ENCODE measurements at places on chromosomes 2 and 18.
A peak's percentile ranks its signal among the peaks of the same experiment; 100 is the strongest.

- no peak for DNase-seq
Measured at GRCh38 chr18:7482342-7482741, 84.8 kb upstream of the PTPRM start.

GRCh38 chr2:148829618-148830017, 45.4 kb upstream of the KIF5C start:
- DNase-seq, result no peak

DNA sequence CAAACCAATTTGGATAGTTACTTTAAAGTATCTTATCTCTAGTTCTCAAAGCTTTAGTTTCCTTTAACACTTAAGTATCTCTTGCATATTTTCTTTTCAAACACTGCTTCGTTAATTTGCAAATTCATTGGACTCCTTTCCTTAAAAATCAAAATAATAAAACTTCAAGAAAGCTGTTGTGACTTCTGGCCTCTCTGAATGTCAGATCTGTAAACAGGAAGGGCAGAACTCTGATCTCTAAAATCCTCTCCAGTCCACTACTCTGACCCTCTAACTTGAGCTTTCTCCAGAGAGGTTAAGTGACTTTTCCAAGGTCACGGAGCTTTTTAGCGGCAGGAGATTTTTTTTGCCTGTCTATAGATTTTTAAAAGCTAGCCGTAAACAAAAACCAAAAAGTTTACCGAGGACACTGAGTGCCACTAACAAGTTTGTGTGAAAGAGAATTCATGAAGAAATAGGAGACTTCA, 155.5 kb downstream of the TGIF1 start:
- DNase-seq, result no peak

DNA sequence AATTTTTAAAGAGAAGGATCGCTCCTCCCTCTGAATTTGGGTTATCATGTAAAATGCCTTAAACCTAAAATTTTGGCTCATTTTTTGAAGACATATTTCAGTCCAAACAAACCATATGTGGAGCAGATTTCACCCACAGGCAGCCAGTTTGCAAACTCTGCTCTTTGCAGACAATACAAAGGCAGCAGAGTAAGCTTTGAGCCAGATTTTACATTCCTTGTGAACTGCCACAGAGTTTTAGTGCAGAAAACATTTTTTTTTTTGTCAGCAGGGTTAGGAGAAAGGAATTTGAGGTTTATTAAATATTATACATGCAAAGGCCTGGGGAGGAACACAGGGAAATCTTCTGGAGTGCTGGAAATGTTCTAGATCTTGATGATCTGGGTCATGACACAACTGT, 171.9 kb upstream of the FN1 start:
- peak; percentile 37 for DNase-seq

- DNase-seq, result no peak
Measured at GRCh38 chr2:54603357-54603756, 120.1 kb upstream of the EML6 start.

DNA sequence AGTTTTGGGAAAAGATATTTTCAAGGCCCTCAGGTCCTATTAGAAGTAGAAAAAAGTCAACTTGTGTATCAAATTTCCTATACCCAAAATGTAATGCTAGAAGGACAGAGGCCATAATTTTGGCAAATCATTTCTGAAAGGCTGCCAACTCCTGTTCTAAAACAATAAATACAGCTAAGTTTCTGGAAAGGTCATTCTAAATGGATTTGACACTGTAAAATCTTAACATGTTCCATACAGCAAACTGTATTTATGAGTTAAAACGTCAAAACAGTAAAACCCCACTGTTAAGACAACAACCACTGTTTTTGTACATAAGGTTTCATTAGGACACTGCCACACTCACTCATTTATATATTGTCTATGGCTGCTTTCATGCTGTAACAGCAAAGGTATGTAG, 9.7 kb downstream of the FAM98A start:
- peak; percentile 52 for DNase-seq

DNA sequence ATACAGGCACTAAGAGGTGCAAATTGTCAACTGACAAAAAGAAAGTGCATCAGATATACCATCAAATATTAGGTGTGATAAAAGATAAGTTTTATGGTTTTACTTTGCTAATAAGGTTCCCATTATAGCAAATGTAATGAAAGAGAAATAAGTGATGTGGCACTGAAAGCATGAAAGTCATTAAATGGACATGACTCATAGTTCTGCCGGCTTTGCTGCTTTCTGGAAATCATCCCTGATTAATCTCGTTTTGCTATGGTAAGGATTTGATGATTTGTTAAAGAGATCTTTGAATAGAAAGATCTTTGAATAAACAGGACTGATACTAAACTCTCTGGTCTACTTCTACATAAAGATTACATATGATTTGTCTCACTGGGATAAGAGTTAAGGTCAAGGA, 72.7 kb downstream of the CLIP4 start:
- DNase-seq, result no peak

DNA sequence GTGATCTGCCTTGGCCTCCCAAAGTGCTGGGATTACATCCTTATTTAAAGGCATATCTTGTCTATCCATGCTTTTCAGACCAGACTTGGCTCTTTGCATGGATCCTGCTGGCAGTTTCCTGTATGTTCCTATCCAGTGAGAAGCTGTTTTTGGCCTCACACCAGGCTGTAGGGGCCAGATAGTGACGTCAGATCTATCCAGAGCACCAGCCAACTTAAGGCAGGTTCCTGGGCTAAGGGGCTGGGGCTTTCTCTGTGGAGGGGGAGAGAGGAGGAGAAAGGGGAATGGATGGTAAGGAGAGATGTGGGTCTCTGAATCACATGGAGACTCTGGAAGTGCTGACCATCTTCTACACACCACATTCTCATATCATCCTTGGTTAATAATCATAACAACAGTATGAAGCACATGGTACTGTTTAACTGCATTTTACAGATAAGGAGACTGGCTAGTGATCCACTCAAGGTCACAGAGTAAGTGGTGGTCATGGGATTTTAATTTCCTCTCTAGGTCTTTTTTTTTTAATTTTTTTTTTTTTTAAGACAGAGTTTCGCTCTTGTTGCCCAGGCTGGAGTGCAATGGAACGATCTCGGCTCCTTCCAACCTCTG, 2.0 kb upstream of the FAM117B start:
- peak; percentile 47 for DNase-seq

Measured in eye (tissue), 1 donor.